ENCODE measurements at places on chromosomes 13 and 19.

DNA sequence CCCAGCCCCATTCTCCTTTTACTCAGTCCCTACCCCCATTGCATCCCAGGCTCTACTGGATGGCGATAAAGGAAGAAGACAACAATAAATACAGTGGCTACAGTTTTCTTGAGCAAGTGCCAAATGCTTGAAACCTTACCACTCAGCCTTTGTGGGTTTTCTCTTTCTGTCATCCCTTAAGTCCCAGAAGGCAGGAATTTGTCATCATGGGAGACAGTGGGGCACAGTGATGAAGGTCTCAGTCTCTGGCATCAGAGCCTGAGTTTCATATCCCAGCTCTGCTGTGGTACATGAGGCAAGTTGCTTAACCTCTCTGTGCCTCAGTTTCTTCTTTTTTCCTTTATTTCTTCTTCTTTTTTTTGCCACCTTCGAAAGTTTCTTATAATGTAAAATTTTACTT, 5.1 kb upstream of the COMP start:
- DNase-seq = no peak

DNA sequence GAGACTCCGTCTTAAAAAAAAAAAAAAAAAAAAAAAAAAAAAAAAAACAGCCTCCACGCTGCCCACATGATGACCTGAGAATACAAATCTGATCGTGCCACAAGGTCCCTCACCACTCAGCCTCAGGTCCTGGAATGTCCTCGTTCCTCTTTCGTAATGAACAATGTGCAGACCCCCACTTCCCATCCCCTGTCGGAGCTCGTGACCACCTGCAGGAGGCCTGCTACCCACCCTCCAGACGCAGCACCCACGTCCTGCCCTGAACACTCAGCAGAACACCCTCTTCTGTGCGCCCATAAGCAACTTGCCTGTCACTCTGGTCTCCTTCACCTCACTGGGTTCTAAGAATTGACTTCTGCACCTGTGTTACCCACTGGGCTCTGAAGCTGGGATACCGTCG, 166.4 kb downstream of the KATNAL1 start:
- no peak for DNase-seq

DNA sequence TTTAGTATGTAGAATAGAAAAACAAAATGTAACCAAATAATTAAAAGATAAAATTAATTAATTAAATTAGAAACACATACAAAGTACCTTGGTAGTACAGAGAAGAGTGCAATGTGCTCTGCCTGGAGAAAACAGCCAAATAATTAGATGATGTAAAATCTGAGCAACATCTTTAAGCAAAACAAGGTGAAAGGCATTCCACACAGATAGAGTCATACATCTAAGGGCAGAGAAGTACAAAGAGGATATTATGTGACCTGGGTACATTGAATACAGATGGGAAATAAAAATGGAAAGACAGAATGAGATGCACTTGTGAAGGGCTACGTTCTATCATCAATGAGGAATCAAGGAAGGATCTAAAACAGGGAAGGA, 25.2 kb upstream of the FNDC3A start:
- no peak for DNase-seq

GRCh38 chr13:79936368-79937136, 404.4 kb downstream of the SPRY2 start:
- no peak for DNase-seq

DNA sequence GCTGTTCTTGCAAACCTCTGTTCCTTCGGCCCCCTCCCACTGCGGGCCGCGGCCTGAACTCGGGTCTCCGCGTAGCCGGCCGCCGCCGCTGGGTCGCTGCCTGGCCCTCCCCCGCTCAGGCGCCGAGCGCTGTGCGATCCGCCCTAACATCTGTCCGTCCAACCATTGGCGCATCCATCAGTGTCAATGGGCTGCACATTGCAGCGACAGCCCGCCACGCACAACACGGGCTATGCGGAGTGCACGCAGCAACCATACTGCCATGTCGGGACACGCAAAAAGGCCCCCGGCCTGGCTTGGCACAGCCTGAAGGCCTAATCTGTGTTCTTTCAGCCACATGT, 2.6 kb upstream of the TSHZ3 start:
- no peak for DNase-seq

DNA sequence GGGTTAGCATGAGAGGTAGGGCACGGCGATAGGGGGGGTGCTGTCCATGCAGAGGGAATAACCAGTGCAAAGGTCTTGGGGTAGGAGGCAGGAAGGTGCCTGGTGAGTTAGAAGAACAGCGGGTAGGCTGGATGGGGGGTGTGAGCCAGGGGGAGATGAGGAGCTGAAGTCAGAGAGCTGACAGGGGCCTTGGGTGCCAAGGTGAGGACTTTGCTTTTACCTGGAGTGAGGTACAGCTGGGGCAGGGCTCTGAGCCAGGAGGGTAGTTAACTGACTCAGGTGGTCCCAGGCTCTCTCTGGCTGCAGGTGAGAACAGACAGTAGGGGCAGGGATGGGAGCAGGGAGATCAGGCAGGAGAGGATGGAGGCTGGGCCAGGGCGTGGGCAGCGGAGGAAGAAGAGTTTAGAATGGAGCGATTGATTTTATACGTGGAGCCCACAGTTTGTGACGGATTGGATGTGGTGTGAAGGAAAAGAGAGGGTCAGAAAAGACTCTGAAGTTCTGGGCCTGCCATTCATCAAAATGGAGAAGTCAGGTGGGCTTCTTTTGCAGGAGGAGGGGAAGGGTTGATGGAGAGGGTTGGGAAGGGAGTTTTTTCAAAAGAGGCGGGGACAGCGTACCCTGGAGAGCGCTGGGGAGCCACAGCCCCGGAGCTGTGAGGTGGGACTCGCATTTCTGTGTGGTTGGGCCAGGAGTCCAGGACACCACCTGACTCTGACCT, 1.2 kb upstream of the GRAMD1A start:
- no peak for DNase-seq

DNA sequence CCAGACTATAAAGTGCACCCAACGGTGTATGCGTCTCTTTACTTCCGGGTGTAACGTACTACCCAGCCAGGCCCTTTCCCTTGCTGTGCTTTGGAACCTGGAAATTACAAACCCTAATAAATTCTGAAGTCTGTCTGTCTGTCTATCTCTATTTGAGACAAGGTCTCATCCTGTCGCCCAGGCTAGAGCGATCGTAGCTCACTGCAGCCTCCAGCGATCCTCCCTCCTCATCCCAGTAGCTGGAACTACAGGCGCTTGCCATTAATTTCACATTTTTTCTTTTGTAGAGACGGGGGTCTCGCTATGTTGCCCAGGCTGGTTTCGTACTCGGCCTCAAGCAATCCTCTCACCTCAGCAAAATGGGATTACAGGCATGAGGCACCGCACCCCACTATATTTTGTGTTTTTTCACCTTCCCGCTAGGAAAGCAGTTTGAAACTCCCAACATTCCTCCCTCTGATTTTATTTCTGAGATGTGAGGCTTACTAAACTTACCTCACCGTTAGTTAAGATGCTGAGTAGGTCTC, 469 bp upstream of the RNF6 start:
- no peak for DNase-seq

GRCh38 chr19:14433554-14434501, 722 bp downstream of the PKN1 start:
- no peak for DNase-seq

- no peak for DNase-seq
These were observed at the start of gene NTF4 for GRCh38 chr19:49064768-49065611. Gene NTF4, minus strand, starts transcription at chr19:49064818. Its CDS starts 2,821 bp downstream, at chr19:49061997.

GRCh38 chr13:29977476-29978120, 127.2 kb upstream of the UBL3 start:
- DNase-seq = no peak

GRCh38 chr19:3575260-3575741, 2.6 kb downstream of the HMG20B start:
- DNase-seq = no peak

DNA sequence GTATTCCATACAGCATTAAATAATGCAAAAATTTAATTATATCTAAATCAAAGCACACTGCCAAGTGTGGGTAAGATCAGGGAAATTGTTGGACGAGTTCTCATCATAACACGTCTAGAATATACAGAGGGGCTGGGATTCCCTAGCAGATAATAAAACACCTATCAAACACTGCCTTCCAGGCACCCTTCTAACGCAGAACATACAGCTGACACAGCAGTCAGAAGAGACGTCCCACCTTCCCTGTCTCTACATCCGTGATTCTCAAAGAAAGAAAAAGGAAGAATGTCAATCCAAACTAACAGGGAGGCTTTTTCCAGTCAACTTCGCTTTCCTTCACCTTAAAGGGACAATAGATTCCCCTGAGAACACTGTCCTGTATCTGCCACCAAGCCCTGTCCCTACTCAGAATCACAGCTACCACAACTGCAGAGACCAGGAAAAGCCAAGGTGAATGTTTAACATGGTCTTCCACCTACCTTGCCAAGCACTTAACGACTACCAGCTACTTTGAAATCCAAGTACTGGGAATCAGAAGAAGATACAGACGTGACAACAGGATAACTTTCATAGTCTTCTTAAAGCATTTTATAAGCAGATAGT, 38.5 kb downstream of the TBC1D4 start:
- no peak for DNase-seq

DNA sequence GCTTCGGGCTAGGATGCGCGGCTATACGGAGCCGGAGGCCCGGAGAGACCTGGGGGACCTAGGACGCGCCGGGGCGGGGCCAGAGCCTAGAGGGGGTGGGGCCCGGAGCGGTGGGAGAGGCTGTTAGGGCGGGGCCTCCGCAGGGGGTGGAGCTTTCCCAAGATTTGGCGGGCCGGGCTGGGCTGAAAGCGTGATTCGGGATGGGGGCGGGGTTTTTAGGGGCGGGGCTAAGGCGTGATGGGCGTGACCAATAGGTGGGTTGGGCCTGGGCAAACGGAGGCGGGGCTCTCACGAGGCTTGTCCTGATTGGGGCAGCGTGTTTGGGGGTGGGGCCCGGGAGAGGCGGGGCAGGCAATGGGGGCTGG, 439 bp downstream of the RAB11B start:
- peak; percentile 80 for DNase-seq

GRCh38 chr13:106121173-106121754, 414.2 kb downstream of the EFNB2 start:
- DNase-seq = no peak

Data from urinary bladder (tissue), 4 donors.